ENCODE measurements at places on chromosomes 13 and 19. TPM values are rescaled to one million over a fixed set of nuclear protein-coding genes. Genes with fewer than 3 reads are reported as not detected.
A peak's percentile ranks its signal among the peaks of the same experiment; 100 is the strongest.

Gene SERPINE3
- polyA plus RNA-seq: 297 TPM

Gene TNFSF9
- 3.8 TPM for polyA plus RNA-seq

Gene ZNF254
- 8.5 TPM for polyA plus RNA-seq

DNA sequence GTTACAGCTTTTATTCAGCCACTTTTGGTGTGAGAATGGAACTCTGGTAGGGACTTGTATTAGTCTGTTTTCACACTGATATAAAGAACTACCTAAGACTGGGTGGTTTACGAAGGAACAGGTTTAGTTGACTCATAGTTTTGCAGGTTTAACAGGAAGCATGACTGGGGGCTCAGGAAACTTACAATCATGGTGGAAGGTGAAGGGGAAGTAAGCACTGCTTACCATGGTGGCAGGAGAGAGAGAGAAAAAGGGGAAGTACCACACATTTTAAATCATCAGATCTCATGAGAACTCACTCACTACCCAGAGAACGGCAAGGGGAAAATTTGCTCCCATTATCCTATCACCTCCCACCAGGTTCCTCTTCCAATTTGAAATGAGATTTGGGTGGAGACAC is 942.2 kb downstream of the PCDH17 start:
- no peak overlapping the region for H3K4me3 ChIP-seq
- no peaks in the 10 kb centered on the region for H3K27me3 ChIP-seq
- H3K4me1 ChIP-seq: no peaks in the 10 kb centered on the region
- H3K36me3 ChIP-seq: no peaks in the 10 kb centered on the region

DNA sequence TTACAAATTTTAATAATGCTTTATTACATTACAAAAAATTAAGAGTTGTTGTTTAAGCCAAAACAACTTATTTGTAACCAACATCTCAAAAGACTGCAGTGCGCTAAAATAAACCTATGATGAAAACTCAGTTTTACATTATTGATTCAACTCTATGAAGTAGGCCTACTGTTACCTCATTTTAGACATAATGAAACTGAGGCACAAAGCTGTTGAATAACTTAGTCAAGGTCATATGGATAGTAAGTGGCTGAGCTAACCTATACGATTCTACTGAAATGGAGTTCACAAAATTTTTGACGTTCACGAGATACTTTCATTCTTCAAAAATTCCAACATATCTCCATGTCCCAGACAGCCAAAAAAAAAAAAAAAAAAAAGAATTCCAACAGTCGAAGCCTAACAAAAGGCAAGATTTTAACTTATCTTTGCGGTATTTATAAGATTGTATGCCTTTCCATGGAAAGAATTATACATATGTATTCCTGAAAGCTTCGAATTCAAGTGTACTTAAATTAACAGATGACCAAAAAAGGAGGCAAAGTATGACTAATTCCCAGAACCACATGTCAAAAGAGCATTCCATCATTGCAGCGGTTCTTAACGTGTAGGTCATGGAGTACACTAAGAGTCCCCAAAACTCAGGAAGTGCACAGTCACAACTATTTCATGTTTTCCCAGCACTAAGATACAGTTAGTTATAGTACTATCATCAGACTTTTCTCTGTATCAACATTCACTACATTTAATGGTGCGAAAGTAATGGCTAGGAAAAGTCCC is 69.4 kb downstream of the PSPC1 start:
- H3K4me1 ChIP-seq: no peaks in the 10 kb centered on the region
- H3K36me3 ChIP-seq: no peaks in the 10 kb centered on the region
- H3K27ac ChIP-seq: no peak overlapping the region
- no peaks in the 10 kb centered on the region for H3K27me3 ChIP-seq
- no peak overlapping the region for H3K4me3 ChIP-seq
- DNase-seq: no peak

DNA sequence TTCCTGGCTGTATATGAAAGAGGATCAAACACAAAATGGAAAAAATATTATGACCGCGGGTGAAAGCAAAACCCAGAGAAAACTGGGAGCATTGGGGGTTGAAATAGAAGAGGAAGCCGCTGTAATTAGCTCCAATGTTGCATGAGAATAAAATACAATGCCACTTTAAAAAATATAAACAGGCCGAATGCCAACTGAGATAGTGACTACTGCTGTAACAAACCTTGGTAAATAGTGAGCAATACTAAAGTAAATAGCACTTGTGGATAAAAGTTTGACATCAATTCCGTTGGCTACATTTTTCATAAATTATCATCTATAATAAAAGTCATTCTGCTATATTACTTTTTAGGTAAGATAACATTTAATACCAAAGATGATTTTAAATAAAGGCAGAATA is 395.8 kb upstream of the MIR17HG start:
- no peaks in the 10 kb centered on the region for H3K4me1 ChIP-seq
- DNase-seq: no peak
- no peaks in the 10 kb centered on the region for H3K27me3 ChIP-seq
- H3K4me3 ChIP-seq: no peak overlapping the region

Gene ZNF835
- not detected for polyA plus RNA-seq

DNA sequence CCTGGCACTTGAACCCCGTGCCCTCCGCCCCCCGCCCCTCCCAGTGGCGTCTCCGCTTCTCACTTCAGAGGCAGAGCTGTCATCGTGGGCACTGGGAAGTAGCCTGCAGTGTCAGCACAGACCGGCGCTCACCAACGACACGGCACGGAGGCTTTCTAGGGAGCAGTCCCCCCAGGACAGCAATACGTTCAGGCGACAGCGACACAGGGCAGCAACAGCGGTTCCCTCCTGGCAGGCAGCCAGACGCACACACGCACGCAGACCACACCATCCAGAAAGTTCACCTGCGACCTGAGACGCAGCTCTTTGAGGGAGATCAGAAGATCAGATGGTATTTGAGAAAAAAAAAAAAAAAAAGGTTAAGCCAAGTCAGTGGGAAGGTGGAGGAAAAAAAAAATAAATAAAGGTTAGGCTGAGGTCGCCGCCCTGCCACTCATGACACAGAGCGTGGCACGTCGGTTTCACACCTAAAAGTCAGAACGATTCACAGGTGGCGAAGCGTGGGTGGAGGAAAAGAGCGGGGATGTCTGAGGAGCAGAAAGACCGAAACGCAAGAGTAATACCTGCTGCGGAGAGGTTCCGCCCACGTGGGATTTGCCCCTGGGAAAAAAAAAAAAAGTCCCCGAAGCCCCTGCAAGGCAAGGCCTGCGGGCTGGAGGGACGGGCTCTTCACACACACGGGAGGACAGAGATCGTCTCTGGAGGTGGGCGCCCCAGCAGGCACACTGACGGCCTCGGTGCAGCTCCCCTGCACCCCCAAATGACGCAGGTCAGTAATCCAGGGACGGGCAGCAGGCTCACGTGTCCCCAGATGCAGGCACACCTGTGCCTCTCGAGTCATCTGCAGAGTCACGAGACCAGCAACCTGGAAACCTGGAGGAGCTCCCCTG is 94.5 kb downstream of the GNG7 start:
- no peak overlapping the region for H3K4me3 ChIP-seq
- no peaks in the 10 kb centered on the region for H3K36me3 ChIP-seq
- peaks cover 8% of the 10 kb centered on the region for H3K4me1 ChIP-seq
- DNase-seq: no peak
- H3K27ac ChIP-seq: no peak overlapping the region

- peak overlapping the region; percentile 37 for H3K4me3 ChIP-seq
- DNase-seq: no peak
- H3K27me3 ChIP-seq: peaks cover 9% of the 10 kb centered on the region
- peaks cover 7% of the 10 kb centered on the region for H3K4me1 ChIP-seq
- no peaks in the 10 kb centered on the region for H3K36me3 ChIP-seq
- no peak overlapping the region for H3K27ac ChIP-seq
These were observed 567 bp upstream of the CTU1 start for GRCh38 chr19:51108805-51109146.

DNA sequence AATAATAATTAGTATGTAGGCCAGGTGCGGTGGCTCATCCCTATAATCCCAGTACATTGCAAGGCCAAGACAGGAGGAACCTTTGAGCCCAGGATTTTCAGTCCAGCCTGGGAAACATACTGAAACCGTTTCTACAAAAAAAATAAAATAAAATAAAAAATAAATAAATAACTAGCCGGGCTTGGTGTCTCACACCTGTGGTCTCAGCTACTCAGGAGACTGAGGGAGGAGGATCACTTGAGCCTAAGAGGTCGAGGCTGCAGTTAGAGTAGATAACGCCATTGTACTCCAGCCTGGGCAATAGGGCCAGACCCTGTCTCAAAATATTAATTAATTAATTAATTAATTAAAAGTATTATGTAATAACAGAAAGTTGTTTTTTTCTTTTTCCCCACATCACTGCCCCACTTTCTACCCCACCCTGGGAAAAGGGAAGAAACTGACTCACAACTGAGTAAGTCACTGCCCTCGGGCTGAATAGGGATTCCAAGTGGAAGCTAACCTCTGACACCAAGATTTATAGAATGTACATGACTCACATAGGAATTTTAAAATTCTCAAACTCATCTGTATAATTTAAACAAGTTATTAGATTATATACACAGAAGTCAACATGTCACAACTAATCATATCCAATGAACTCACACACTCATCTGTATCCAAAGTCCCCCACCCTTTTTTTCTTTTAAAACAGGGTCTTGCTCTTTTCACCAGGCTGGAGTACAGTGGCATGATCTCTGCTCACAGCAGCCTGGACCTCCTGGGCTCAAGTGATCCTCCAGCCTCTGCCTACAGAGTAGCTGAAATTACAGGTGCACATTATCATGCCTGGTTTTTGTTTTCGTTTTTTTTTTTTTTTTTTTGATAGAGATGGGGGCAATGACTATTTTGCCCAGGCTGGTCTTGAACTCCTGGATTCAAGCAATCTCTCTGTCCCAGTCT is 12.5 kb downstream of the ZNF611 start:
- H3K27ac ChIP-seq: peak overlapping the region; percentile 37
- DNase-seq: peak; percentile 49
- no peak overlapping the region for H3K4me3 ChIP-seq
- no peaks in the 10 kb centered on the region for H3K27me3 ChIP-seq
- no peaks in the 10 kb centered on the region for H3K36me3 ChIP-seq

DNA sequence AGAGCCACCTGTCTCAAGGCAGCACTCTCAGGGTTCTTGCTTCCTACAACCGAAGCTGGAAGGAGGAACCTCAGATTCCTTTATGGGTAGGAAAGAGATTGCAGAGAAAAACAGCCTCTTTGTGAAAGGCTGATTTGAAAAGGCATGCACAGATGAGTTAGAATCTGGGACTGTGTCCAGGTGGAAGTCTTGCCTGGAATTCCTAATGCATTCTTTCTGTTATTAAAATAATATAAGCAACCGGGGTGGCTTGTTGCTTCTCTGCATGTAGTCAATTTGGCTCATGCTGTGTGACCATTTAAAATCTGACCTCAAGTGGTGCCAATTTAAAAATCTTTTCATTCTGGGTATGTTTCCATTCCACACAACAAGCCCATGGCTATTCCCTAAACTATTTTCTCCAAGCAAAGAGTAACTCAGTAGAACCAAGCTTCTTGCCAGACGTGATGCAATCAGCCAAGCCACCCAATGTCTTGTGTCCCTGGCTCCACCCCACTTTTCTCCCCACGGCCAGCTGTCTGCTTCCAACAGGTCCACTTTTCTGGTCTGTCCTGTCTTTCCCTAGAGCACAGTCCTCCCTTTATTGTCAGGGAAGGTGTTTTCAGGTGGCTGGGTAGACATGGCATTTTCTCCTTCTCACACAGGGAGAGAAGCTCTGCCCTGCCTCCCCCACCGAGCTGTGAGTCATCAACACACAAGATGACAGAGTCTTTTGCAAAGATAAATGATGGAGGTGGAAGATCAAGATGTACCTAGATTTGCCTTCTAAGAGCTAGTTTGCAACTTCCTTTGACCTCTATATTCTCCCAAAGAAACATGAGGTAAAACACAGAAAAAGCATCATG is 394.3 kb downstream of the FOXO1 start:
- H3K27ac ChIP-seq: peak overlapping the region; percentile 17
- no peaks in the 10 kb centered on the region for H3K27me3 ChIP-seq
- no peaks in the 10 kb centered on the region for H3K36me3 ChIP-seq
- no peak overlapping the region for H3K4me3 ChIP-seq
- DNase-seq: peak; percentile 44

DNA sequence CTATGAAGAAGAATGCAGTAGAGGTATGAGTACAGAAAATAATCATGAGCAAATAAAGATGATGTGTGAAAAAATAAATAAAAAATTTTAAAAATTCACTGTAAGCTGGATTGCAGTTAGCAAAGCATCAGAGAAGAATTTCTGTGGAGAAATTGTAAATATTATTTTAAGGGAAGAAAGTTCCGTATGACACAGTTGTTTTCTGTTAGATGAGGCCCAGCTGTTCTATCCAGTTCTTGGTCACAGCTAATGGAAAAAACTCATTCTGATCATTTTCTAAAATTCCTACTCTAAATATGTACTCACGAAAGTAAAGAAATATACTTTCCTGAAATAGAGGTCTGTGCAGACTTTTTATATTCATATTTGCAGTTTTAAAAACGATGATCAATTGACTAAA is 578.8 kb downstream of the DCT start:
- DNase-seq: no peak
- no peaks in the 10 kb centered on the region for H3K4me1 ChIP-seq
- H3K27ac ChIP-seq: no peak overlapping the region
- no peaks in the 10 kb centered on the region for H3K27me3 ChIP-seq
- H3K36me3 ChIP-seq: no peaks in the 10 kb centered on the region

DNA sequence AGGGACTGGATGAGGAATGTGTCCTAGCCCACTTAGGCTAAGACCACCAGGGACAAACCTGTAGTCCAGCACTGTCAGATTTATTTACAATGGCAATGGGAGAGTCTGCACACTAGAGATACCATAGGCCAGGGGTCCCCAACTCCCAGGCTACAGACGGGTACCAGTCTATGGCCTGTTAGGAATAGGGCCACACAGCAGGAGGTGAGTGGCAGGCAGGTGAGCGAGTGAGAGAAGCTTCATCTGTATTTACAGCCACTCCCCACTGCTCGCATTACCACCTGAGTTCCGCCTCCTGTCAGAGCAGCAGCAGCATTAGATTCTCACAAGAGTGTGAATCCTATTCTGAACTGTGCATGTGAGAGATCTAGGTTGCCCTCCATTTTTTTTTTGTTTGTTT is 2.4 kb downstream of the THAP8 start:
- H3K36me3 ChIP-seq: no peaks in the 10 kb centered on the region
- no peak for DNase-seq
- H3K4me3 ChIP-seq: no peak overlapping the region
- peaks cover 9% of the 10 kb centered on the region for H3K4me1 ChIP-seq
- H3K27ac ChIP-seq: no peak overlapping the region

Gene NOVA2
- polyA plus RNA-seq: 0.08 TPM
